ENCODE measurements at places on chromosomes 7 and 10.

GRCh38 chr7:90642978-90643377 lies 46.9 kb downstream of the CDK14 start:
- DNase-seq = no peak

DNA sequence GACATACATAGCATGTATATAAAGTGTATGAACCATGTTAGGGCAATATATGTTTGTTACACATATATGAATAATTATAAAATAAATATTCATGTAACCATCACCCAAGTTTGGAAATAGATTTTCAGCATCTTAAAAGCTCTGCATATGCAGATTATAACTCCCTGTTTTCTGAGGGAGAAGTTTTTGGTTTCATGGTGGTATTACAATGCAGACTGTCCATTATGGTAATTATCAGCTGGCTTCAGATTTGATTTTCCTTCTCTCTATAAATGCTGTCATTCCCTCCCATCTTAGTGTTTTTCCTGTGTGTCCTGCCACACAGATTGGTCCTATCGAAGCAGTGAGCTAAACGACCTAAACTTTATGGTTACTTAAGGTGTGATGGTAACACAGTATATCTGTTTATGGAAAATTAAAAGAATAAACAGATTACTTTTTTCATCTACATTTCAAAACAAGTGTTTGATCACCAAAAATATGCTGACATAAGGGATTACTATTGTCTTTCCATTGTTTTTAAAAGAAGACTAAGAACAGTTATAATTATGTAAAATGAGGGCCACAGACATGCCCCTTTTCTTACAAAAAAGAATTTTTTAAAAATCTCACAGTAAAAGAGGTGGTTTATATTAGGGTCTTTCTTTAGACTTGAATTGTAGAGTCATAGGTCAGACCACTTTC lies 17.7 kb downstream of the PRPF18 start:
- DNase-seq = no peak

DNA sequence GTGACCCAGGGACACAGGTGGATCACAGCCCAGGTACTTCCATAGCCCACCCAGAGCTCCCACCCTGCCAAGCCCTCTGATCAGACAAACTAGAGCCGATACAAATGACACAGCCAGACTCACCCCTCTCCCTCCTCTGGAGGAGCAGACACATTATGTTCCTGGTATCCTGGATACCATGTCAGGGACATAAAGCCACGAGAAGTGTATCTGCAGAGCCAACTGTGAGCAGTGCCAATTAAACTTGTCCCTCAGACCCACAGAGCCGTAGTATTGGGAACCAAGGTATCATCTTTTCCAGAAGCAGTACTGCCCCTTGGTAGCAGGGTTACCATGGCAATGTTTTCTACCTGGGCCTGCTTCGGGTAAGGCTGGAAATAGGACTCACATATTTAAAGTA lies 47.3 kb upstream of the CPXM2 start:
- no peak for DNase-seq

DNA sequence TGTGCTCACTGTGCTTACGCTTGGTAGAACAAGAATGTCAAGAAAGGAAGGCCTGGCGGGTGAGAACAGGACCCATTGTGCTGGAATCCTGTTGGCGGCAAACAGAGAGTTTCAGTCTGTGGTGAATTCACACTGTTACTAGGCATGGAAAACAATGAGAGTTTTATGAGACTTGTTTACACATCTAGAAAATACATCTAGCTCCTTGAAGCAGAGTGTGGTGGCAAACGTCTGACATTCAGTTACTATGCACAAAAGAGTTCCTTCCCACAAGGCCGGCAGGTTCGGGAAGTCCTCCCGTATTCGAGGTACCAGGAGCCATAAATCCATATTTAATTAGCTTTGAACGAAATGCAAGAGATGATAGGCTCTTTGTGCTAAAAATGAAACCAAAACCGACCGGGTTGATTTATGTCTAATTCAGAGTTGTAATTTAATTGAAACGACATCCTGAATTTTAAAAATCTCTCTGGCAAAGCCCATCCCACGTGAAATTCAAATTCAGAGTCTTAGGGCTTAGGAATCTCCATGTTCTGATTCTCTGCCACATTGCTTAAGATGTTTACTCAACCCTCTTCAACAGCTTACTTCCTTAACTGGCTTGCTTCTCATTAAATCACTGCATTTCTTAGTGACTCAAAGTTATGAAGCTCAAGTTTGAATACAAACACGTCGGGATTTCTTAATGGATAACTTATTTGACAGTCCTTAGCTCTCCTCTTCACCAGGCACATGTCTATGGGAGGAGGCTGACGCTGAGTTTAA lies 299.9 kb upstream of the PITRM1 start:
- DNase-seq = no peak

All from GM13976 (cell line).